ENCODE measurements at places on chromosomes 5 and 9.

- DNase-seq: peak; percentile 17
Observed at GRCh38 chr5:179404321-179405053, 59.2 kb upstream of the ADAMTS2 start.

GRCh38 chr5:147913786-147914185 lies 7.4 kb upstream of the C5orf46 start:
- no peak for DNase-seq

- DNase-seq: no peak
Observed at GRCh38 chr5:41637424-41637823, 127.0 kb upstream of the PLCXD3 start.

- no peak for DNase-seq
Observed at GRCh38 chr5:179281694-179282093, 63.6 kb downstream of the ADAMTS2 start.

- DNase-seq: no peak
Observed at GRCh38 chr5:103745353-103746065, 182.9 kb upstream of the NUDT12 start.

DNA sequence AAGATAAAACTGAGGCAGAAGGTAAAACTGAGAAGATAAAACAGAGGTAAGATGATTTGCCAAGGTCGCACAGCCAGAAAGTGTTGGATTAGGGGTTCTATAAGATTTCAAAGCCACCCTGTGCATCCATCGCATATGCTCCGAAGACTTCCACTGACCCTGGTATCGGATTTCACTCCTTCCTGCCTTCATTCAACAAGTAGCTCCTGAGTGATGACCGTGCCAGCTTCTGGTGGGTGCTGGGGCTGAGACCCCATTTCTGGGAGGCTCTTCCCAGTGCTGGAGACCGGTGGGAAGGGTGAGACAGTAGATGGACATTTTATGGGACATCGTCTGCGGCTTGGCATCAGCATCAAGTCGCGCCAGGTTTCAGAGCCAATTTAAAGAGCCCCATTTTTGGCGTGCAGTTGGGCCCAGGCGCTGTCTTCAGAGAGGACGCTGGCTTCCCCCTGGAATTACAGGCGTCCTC lies 53.7 kb upstream of the DAB2IP start:
- DNase-seq: no peak

- DNase-seq: peak; percentile 2
Observed at GRCh38 chr9:72203205-72203803, 54.1 kb downstream of the GDA start.

DNA sequence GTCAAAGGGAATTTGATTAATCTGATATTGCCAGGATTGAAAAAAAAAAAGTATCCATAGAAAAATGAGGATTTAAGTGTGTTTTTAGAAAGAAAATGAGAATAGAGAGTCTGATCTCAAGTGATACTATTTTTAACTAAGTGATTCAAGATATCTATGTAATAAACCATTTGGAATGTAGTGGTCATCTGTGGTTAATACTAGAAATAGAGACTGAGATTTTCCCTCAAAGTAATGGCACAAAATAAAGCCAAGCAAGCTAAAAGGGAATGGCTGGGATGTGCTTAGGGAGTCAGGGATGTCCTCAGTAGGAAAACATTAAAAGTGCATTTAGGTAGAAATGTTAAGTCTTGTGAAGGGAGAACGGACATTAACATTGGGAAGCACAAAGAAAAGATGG lies 90.6 kb downstream of the FBXO4 start:
- no peak for DNase-seq

DNA sequence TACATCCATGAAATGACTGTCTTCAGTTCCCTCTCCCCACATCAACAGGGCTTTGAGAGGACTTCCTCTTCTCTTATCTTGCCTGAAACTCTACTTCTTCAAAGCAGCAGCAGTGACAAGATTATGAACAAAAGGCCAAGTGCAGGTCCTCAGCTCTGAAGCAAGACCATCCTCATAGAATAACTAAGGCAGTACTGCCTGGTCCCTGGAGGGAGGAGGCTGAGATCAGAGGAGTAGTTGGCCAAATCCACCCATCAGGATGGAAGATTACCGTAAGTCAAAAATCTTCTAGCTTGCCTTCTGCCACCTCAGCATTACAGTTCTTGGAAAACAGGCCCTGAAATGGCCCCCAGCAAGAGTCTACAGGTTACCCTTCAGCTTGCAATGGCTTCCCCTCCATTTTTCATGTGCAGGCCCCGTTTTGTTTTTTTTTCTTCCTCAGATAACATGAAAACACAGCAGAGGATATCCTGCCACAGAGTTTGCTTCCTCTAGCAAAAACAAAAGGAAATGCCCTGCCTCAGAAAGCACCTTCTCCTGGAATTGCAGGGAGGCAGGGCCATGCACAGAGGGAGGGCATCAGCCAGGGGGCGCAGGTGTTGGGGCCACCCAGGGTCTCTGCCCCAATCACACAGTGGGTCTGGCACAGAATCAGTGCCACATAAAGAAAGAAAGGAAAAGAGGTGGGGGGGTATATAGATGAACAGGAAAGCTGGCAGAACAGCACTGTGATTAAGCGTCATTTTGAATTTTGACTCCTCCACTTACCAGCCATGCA lies 40.0 kb downstream of the KLHL3 start:
- DNase-seq: no peak

DNA sequence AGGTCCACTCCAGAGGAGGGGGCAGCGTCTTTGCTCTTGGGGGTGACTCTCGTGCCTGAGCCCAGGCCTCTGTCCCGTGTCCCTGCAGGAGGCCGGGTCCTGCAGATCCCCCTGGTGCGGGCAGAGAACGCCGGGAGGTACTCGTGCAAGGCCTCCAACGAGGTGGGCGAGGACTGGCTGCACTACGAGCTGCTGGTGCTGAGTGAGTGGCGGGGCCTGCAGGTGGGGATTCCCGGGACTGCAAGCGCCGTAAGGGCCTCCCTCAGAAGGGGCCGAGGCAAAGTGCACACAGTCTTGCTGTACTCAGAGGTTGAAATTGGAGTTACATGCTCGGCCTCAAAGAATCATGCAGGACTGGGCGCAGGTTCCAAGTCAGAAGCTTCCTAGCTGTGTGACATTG lies 62.7 kb upstream of the ASS1 start:
- DNase-seq: no peak

DNA sequence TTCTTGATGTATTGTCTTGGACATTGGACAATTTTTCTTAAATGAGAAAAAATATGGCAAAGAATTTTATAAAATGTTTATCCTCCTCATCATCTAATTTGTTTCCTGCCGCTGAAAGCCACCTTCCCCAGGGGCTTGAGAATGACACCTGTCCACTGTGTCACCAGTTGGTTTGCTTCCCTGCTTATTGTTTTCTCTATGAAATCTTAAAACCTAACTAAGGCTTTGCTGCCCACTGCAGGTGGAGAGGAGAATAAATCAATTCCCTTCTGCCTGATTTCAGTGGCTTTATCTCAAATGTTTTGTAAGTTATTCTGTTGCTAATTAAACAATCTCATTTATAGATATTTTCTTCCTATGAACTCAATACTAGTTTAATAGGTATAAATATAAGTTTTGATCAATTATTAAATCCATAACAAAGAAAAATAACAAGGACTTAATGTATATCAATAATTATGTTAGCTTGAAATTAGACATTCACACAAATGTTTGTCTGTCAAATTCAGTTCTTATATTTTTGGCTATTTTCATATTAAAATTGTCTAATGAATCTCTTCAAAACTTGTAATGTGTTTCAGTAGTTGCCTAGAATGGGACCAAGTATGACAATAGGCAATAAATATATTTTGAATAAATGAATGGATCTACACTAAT lies 822.5 kb downstream of the PTPRD start:
- no peak for DNase-seq

GRCh38 chr9:12790883-12791282 lies 16.1 kb downstream of the LURAP1L start:
- no peak for DNase-seq

GRCh38 chr5:177111720-177112394 lies 21.7 kb upstream of the NSD1 start:
- DNase-seq: no peak

GRCh38 chr9:16816011-16816410 lies 54.5 kb downstream of the BNC2 start:
- no peak for DNase-seq

DNA sequence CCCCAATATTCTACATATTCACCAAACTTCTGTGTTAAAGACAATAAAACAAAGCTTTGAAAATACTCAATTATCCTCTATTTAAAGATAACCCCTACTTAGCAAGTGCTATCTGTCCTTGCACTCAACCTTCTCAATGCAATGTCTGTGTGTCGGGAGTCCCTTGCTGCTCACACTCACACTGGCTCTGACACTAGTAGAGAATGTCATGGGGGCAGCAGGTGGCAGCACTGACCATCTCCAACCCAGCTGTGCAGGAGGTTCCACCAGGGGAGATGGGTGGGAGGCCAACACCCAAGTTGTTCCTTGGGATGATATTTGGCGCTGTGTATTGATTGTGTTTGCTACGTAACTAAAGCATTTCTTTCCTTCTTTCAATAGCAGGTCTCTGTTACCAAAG lies 59.4 kb upstream of the SIMC1 start:
- DNase-seq: no peak

DNA sequence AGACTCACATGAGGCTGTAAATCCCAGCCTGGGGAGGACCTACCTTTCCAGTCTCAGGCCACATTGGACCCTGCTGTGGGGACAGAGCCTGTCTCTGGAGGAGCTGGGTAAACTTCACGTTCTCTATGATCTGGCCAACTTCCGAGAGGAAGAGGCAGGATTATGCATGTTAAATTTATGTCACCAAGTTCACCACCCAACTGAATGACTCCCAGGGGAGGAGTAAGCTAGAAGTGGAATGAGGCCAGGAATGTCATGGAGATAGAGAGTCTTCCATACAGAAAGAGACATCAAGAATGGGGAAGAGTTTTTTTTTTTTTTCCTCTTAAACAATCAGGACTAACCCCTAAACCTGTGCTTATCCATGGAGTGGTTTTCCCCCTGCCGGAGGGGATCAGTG lies 90.3 kb upstream of the PALM2AKAP2 start:
- DNase-seq: no peak

GRCh38 chr5:37831821-37832534 lies 7.9 kb downstream of the GDNF start:
- no peak for DNase-seq

DNA sequence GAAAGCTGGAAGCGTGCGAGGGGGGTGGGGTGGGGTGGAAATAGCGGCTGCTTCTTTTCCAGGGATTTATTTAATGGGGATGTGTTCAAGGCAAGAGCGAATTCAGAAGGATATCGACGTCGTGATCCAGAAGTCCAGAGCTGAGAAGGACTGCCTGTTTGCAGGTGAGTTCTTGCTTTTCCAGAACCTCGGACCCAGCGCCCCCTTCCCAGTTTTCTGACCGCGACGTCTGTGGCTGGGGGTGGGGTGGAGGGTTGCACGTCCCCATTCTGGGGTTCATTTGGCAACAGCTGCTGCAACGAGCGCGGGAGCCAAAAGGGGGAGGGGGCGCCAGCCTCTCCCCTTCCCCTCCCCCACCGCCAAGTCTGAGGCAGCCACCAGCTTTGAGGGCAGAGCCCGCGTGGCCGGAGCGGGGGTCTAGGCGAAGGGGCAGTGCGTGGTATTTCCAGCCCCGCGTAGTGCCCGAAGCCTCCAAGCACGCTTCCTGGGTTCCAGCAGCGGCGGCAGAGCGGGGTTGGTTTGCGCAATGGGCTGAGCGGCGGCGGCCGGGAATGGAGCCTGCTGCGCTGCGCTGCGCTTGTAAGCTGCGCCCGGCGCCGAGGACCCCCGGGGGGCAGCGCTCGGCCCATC lies 701 bp downstream of the PARP8 start:
- no peak for DNase-seq

- DNase-seq: no peak
Observed at GRCh38 chr9:97592126-97592525, 41.0 kb downstream of the TSTD2 start.

GRCh38 chr9:36163049-36163785 lies 6.0 kb upstream of the CCIN start:
- no peak for DNase-seq

DNA sequence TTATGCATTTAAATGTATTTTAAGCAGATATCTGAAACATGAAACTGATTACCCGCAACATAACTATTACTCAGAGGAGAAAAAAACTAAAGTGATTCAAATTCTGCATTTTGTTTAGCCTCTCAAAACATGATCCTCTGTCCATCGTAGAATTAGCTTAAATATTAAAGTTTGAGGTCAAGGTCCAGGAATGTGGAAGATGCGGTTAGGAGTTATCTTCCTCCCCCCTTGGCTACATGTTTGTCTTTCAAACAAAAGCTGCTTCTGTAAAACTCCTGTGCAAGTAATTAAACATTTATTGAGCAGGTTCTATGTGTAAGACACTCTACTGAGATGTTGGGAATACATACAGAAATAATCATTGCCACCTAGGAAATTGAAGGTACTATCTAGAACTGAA lies 175.0 kb upstream of the ISL1 start:
- no peak for DNase-seq

DNA sequence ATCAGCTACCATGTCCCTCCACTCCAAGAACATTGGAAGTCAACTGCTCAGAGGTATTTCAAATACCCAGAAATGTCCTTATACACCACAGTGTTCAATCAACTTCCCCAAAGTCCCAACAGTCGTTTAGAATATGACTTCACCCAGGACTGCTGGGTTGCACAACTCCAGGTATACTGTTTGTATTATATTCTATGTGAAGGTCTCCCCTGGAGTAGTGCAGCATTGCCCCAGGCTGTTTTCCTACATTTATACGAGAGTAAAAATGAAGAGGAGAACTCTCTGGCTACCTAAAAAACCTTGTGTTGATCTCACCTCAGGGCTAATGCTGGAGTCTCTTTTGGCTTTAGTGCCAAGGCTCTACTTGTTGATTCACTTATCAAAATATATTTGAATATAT lies 183.6 kb upstream of the MAP3K1 start:
- DNase-seq: no peak

DNA sequence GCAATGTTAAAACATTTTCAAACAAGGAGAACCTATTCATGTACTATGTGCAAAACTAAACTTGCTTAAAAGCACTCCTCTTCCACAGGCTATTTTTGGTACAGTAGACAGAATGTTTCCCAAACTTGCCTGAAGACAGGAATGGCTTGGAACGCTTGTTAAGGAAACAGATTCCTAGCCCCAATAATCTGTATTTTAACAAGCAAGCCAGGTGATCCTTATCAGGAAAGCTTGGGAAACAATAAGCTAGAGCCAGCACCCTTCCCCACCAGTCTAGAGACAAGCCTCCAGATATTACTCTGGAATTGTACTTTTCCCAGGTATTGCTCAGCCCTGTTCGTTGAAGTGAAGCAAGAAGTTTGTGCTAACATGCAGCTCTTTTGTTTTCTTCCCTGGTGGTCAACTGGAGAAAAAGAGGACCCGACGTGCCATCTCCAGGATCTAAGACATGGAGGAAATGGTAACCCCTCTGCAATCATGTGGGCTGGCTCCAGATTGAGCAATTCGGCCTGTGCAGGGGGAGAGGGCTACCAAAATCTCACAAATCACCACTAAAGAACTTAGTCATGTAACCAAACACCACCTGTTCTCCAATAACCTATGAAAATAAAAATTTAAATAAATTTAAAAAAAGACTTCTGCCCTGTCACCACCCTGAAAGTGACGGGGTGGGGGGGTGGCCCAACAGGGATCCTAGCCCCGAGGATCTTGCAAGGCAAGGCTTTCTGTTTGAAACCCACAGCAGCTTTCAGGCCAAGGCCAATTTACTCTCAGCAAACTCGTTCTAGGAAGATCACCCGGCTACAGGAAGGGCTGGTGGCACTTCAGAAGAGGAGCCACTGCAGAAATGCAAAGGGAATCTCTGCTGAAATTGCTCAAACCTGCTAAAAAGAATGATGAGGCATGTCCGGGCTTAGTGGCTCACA lies 48.6 kb downstream of the SHB start:
- DNase-seq: no peak

- no peak for DNase-seq
Observed at GRCh38 chr9:5841771-5842573, 9.1 kb upstream of the ERMP1 start.
